H7 (cell line): ENCODE measurements at places on chromosomes 16 and 17.

GRCh38 chr17:21711182-21711581, 18.9 kb downstream of the KCNJ18 start:
- no peak for DNase-seq

- DNase-seq, result peak; percentile 83
Measured at GRCh38 chr16:85384833-85385462, 228.2 kb upstream of the GSE1 start.

- DNase-seq, result no peak
Measured at GRCh38 chr17:43411749-43412148, 13.0 kb downstream of the ARL4D start.

GRCh38 chr17:4540687-4541327, 14.4 kb downstream of the MYBBP1A start:
- DNase-seq, result no peak

- DNase-seq, result no peak
Measured at GRCh38 chr17:27540318-27541101, 84.3 kb downstream of the KSR1 start.

DNA sequence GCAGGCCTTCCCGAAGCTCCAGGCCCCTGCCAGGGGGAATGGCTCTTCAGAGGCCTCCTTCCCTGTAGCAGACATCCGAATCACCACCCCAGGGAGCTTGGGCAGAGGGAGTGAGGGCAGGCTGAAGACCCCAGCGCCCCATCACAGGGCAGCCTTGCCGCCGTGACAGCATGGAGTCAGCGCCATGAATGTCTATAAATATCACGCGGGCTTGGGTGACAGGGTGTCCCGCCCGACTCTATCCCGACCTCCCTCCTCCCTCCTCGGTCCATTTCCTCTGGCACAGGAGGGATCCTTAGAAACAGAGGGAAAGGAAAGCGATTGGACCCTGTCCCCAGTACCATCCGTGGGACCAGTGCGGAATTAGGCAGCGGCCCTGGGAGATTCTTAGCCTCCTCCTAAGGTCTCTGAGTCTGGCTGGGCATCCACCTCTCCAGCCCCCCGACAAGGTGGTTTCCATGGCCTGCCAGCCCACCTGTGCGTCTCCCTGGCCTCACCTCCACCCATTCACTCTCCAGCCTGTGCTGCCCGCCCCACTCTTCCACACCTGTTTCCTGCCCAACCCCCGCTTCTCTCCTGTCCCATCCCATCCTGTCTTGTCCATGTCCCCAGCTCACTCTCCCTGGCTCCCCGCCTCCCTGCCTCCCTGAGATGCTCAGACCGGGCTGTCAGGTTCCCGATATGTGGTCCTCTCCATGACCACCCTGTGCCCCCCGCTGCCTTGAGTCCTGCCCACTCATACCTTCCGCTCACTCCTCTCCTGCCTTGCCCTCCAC, 5.1 kb downstream of the ATP2A1 start:
- DNase-seq, result peak; percentile 60
